ENCODE measurements at places on chromosomes 2 and 18.

- DNase-seq, result no peak
Measured at GRCh38 chr18:45670281-45670962, 53.6 kb upstream of the SLC14A1 start.

DNA sequence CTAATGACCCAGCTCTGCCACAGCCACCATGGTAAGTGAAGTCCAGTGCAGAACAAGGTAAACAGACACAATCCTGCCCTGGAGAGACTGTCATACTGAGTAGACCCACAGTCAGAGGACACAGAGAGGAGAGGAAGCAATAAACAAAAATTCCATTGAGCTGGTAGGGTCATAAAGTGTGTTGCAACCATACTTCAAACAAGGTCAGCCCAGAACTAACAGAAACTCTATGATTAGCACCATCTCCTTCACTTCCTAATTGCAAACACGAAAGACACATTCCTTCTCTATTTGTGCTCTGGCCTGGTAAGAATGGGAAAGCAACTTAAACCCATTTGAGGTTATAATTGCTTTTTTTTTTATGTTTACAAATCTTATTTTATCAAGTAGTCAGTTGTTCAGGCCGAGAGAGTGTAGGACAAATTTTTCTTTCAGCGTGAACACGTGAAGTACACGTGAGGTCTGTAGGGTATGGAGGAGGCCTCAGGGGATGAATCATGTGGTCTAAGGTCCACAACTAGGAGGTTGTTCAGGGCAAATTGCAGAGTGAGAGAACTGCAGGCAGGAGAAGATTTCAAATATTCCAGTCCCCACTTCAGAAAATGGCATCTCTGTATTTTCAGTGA is 71.4 kb upstream of the GLS start:
- DNase-seq, result no peak

GRCh38 chr2:239598732-239599090 is 197.9 kb upstream of the HDAC4 start:
- no peak for DNase-seq

DNA sequence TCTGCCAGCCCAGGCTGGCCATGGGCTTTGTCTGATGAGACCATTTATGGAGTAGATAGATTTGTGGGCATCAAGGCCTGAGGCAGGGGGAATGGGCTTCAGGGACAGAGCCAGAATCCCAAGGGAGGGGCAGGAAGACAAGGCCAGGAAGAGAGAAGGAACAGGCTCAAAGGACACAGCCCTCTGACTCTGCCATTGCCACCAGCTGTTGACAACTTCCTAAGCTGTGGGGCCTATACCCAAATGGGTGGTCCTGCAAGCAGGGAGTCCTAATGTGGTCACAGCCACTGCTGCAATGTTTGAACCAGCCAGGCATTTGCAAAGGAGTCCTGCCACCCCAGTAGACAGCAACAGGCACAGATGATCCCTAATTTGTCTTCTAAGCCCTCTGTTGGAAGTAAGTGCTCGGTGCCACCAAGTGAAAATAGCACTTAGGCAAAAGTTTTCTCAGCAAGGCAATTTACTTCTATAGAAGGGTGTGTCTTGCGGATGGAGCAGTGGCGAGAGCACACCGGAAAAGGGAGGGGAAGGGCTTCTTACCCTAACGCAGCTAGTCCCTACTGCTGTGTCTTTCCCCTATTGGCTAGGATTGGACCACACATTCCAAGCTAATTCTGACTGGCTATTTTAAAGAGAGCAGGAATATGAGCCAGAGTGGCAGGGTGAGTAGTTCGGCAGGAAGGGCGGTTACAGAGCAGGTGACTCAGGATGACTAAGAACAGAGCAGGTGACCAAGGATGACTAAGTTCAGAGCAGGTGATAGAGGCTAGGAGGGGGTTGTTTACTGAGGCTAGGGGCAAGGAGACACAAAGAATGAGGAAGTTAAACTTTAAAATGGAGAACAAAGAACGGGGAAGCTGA is 47.2 kb downstream of the C1QL2 start:
- DNase-seq, result no peak

GRCh38 chr2:98483257-98483861 is 38.7 kb downstream of the INPP4A start:
- no peak for DNase-seq

- DNase-seq, result peak; percentile 46
Measured at GRCh38 chr2:16640867-16641266, 24.8 kb downstream of the CYRIA start.

GRCh38 chr18:32879497-32879896 is 106.7 kb upstream of the KLHL14 start:
- peak; percentile 39 for DNase-seq

DNA sequence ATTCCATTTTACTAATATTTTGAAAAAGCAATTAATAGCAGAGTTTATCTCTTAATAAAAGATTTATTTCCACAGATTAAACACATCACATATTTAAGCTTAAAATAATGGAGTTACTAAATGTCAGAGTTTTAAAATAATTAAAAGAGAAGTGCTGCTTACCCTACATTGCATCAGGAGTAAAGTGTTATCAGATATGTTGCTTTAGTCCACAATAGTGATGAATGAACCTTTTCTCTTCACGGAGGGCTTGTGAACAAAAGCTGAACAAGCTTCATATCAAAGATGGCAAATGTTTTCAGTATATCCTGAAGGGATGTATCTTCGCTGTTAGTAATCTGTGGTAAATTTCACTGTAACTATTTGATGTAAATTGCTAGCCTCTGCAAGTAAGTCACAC is 69.4 kb upstream of the TTC27 start:
- no peak for DNase-seq

DNA sequence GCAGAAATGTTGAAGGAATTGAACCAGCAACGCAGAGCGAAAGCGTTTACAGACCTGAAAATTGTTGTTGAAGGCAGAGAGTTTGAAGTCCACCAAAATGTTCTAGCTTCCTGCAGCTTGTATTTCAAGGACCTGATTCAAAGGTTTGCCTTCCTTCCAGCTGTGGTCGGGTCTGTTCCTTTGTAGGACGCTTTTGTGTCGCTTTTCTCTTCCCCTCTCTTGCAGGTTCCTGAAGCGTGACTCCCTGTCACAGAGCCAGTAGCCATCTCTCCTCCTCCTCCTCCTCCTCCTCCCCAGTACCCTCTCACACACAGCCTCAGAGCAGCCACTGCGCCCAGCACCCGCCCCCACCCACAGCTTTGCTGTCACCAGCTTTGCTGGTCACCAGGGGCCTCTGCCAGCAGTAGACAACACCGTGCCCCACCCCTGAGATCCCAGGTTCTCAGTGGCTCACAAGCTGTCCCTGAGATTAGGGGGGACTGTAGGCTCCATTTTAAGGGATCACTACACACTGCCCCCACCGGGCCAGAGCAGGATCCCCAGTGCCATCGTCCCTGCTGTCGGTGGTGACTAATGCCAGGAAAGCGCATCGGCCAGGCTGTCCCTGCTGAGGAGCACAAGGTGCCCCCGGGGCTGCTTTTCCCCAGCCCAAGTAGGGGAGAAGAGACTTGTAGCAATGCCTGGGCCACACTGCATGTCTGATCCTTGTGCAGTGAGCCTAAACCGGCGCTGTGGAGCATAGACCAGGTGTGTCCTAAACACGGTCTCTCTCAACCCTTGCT is 242.3 kb downstream of the ATAD2B start:
- DNase-seq, result no peak

- no peak for DNase-seq
Measured at GRCh38 chr2:200698217-200698616, 112.4 kb downstream of the AOX1 start.

- DNase-seq, result peak; percentile 51
Measured at GRCh38 chr18:3441290-3441689, 8.7 kb upstream of the TGIF1 start.

- no peak for DNase-seq
Measured at GRCh38 chr2:66925128-66925527, 472.0 kb upstream of the ETAA1 start.

GRCh38 chr2:151638191-151638933 is 95.9 kb downstream of the NEB start:
- DNase-seq, result no peak

- DNase-seq, result no peak
Measured at GRCh38 chr2:33020883-33021282, 74.1 kb downstream of the LTBP1 start.

- no peak for DNase-seq
Measured at GRCh38 chr18:56233595-56233994, 404.8 kb downstream of the TXNL1 start.

GRCh38 chr2:152034257-152034801 is 64.5 kb downstream of the CACNB4 start:
- DNase-seq, result no peak

GRCh38 chr2:221715523-221716247 is 143.6 kb upstream of the EPHA4 start:
- no peak for DNase-seq

DNA sequence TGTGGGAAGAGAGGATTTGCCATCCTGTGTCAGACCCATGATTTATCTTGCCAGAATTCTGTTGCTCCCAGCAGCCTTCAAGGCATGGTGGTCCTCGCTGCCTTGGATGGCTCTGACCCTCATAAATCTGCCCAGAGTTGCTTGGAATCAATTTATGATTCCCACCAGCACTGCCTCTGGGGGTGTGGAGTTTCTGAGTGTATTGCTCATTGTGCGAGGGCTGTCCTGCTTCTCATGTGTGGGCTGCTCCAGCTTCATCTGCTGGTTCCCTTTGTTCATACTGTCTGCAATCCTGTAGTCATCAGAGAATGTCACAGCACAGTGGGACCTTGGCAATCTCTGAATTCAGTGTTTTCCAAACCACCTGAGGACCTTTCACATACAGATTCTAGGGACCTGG is 139.8 kb downstream of the CLIP4 start:
- DNase-seq, result no peak

GRCh38 chr18:69878213-69878933 is 69.3 kb downstream of the CD226 start:
- peak; percentile 24 for DNase-seq

DNA sequence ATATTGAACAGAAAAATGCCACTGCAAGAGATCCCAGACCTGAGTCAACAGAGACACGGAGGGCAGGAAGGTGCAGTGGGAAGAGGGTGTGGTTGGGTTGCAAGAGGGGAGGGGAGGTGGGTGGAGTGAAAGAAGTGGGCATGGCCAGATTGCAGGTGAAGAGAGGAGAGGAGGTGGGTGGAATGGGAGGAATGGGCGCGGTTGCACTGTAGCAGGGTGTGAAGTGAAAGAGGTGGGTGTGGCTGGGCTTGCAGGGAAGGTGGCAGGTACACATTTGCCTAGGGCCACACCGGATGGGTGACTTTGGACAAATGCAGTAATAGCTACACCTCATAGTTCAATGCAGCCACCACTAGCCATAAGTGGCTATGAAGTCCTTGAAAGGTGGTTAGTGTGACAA is 71.1 kb downstream of the DOCK10 start:
- DNase-seq, result no peak

DNA sequence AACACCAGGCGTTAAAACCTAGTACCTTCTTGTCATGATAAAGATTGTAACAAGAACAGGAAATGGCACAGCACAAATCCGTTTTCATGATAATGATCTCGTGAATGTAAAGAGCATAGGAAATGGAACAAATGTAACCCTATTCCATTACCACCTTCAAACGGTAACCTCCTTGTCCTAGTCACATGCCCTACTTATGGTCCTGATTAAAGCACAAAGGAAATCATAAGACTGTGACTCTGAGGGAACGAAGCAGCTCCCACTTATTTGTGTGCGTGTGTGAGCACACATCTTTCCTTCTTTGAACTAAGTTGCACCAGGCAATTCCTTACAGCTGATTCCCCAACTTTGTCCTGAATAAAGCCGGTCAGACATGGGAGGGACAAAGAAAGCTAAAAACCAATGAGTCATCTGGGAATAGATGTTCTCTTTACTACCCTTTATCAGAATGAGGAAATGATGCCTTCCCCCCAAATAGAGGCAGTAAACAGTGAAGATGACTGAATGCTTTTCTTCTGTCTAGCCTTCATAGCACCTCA is 192.6 kb downstream of the IKZF2 start:
- DNase-seq, result no peak

DNA sequence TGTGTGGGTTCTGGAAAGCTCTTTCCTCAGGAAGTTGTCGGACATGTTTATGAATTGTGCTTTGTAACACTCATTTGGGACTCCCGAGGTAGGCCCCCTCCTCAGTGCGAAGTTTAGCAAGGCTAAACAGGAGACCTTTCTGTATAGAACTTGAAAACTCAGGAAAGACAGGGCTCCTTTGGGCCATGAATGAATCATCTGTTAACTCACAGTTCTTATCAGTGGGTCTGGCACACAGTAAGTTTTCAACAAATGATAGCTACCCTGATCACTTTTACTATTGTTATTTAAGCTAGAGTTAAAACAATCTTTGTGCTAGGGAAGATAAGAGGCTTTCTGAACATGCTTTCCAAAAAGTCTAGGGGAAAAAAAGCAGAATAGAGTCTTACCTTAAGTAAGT is 430.5 kb upstream of the ETAA1 start:
- no peak for DNase-seq

DNA sequence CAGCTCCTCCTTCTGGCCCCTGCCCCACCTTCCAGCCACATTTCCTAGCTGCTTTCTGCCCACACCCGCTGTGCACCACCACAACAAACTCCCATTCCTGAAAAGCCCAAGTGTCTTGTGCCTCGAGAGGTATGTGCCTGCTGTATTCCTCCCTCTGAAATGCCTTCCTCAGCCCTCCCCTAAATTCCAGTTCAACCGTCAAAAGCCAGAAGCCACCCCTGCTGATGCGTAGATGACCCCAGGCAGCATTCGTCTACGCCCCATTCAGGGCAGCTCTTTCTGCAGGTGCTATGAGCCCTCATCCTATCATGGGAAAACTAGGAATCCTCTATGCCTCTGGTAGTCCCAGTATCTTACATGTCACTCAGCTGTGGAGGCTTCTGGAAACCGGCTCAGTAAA is 71.7 kb downstream of the DNMT3A start:
- no peak for DNase-seq

- DNase-seq, result peak; percentile 25
Measured at GRCh38 chr18:55387139-55387984, 200.6 kb downstream of the TCF4 start.

DNA sequence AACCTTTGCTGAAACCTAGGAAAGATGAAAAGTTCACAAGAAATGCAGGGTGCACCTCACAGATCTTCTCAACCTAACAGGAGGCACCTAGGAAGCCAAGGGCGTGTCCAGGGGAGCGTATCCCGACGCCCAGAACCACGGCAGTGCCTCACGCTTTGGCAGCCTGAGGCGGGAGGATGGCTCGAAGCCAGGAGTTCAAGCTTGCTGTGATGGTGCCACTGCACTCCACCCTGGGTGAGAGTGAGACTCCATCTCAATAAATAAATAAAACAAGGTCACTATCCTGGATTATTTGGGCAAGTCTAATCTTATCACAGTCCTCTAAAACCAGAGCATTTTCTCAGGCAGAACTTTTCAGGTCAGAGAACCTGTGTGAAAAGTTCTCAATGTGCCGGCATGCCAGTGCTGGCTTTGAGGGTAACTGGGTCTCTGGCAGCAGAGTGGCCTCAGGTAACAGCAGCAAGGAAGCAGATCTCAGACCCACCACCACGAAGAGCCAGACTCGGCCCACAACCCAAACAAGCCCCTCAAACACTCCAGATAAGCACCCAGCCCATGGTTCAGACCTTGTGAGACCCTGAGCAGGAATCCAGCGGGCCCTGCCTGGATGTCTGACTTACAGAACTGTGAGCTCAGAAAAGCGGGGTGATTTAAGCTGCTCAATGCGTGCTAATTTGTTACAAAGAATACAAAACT is 11.7 kb downstream of the HSBP1L1 start:
- DNase-seq, result no peak

GRCh38 chr2:205407984-205408383 is 274.3 kb upstream of the NRP2 start:
- no peak for DNase-seq
